GM23248 (cell line): ENCODE measurements at places on chromosomes 3 and 15. TPM values are rescaled to one million over a fixed set of nuclear protein-coding genes. Genes with fewer than 3 reads are reported as not detected.
A peak's percentile ranks its signal among the peaks of the same experiment; 100 is the strongest.

- H3K4me3 ChIP-seq = no peak overlapping the region
- no peaks in the 10 kb centered on the region for H3K27me3 ChIP-seq
- no peak for DNase-seq
- no peak overlapping the region for H3K27ac ChIP-seq
These were observed 277.2 kb downstream of the UBE2E2 start for GRCh38 chr3:23480329-23480714.

DNA sequence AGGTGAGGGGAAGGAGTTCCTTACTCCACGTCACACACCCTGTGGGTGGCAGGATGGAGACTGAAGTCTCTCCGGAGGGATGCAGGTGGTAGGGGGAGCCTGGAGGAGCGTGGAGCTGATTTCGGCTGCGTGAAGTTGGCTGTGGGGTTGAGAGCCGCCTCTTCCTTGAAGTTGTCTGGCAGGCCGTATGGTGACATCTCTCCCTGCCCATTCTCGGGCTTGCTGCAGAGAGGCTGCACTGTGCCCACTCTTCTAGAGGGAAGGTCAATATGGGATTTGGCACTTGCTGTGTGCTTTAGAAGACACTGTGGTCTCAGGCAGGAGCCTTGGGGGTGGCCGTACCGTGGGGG is 13.4 kb upstream of the FBLN2 start:
- no peaks in the 10 kb centered on the region for H3K36me3 ChIP-seq
- no peaks in the 10 kb centered on the region for H3K27me3 ChIP-seq
- H3K4me1 ChIP-seq = peaks cover 58% of the 10 kb centered on the region
- no peak overlapping the region for H3K27ac ChIP-seq

IL17RE gene
- 0.51 and 5.5 TPM in 2 replicates for total RNA-seq

- no peak overlapping the region for H3K27ac ChIP-seq
- H3K4me1 ChIP-seq = peaks cover 10% of the 10 kb centered on the region
- H3K36me3 ChIP-seq = no peaks in the 10 kb centered on the region
- H3K27me3 ChIP-seq = no peaks in the 10 kb centered on the region
- no peak for DNase-seq
These were observed 29.4 kb downstream of the PGPEP1L start for GRCh38 chr15:98978153-98978552.

DNA sequence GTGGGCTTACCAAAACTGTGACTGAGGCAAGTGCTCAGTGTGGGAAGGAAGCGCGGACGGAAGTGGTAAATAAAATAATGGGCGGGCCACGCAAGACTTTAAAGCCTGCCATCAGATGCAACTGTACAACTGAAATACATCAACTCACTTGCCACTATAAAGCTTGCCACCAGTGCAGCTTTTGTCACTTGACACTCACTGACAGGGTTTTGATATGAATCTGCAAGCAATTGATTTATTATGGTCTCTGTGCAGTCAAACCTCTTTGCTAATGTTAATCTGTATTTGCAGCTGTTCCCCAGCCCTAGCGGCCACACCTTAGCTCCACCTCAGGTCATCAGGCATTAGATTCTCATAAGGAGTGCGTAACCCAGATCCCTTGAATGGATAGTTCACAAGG is 2.3 kb upstream of the GFM1 start:
- H3K27me3 ChIP-seq = no peaks in the 10 kb centered on the region
- DNase-seq = no peak
- peaks cover 10% of the 10 kb centered on the region for H3K4me1 ChIP-seq
- H3K27ac ChIP-seq = no peak overlapping the region
- peaks cover 3% of the 10 kb centered on the region; the same call in 1 of the 2 replicates for H3K36me3 ChIP-seq

GRCh38 chr3:73422571-73422970 is 202.2 kb downstream of the PDZRN3 start:
- no peak overlapping the region for H3K4me3 ChIP-seq
- peaks cover 31% of the 10 kb centered on the region for H3K4me1 ChIP-seq

CCR8 gene
- not detected in 2 replicates for total RNA-seq

GRCh38 chr15:42819786-42820185 is 82.9 kb upstream of the CDAN1 start:
- H3K4me3 ChIP-seq = no peak overlapping the region
- H3K4me1 ChIP-seq = no peaks in the 10 kb centered on the region
- H3K27me3 ChIP-seq = no peaks in the 10 kb centered on the region
- DNase-seq = no peak

DNA sequence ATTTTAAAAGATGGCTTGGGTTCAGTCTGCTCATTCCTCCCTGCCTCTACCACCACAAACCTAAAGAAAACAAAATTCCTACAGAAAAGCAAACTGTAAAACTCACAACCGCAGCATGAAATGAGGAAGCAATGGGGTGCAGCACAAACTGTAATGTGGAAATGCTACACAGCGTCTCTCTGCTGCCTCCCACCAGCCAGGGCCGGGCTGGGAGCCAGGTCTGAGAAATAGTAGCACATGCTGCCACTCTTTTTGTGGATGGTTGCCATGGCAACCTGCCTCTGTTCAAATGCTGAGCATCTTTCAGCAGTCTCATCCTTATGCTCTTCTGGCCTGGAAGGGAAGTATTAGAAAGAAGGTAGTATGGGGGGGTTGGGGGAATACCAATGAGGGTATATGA is 55.4 kb downstream of the EOMES start:
- no peaks in the 10 kb centered on the region for H3K27me3 ChIP-seq
- H3K36me3 ChIP-seq = no peaks in the 10 kb centered on the region
- 0 out of 2 replicates have a peak overlapping the region, but pooled peaks have one; percentile 11 for H3K27ac ChIP-seq
- H3K4me3 ChIP-seq = no peak overlapping the region

ZNF80 gene
- not detected in 2 replicates for total RNA-seq

DNA sequence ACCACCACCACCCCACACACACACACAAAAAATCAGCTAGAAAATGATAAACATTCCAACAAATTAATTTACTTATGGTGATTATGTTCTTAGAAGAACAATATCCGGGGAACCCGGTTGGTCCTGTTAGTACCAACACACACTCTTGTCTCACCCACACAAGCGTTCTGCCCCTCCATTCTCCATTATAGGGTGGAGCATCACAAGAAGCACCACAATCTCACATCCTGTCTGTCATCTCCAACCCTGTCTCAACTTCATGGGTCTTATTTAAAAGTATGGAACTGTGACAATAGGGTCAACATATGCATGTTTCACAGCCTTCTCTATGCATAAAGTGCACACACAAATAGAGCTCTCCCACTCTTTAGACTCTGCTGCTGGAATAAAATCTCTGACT is 5.6 kb downstream of the GSK3B start:
- H3K27me3 ChIP-seq = no peaks in the 10 kb centered on the region
- H3K27ac ChIP-seq = no peak overlapping the region
- H3K4me3 ChIP-seq = 0 out of 2 replicates have a peak overlapping the region, but pooled peaks have one; percentile 100
- no peak for DNase-seq
- no peaks in the 10 kb centered on the region for H3K36me3 ChIP-seq

DNA sequence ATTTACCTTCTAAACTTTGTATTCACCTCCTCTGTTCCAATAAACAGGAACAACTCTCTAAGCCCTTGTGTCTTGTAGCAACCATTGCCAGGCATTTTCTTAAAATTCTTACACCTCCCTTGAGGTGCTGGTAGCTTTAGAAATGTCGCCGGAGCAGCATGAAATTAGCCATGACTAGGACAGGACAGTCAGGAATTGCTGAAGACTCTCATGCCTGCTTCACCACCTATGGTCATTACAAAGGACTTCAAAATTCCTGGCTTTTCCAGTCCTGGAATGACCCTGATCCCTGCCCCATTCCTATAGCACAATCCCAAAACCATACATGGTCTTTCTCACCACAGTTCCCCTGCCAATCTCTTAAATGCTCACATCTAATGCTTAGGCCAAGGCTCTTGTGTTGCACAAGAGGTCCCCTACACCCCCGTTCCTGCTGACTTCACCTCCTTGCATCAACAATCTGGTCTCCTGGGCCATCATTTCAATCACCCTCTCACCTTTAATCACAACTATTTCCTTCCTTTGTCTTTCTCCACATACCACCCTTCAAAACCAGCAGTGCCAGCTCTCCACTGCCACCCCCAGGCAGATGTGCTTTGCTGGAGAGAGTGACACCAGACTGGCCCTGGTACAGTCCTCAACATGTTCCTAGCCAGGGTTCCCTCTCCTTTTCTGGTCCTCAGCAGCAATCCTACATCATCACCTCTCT is 113.2 kb upstream of the TJP1 start:
- no peaks in the 10 kb centered on the region for H3K36me3 ChIP-seq
- H3K4me3 ChIP-seq = no peak overlapping the region
- peaks cover 43% of the 10 kb centered on the region for H3K4me1 ChIP-seq
- no peaks in the 10 kb centered on the region for H3K27me3 ChIP-seq

GRCh38 chr3:30305021-30305420 is 301.4 kb upstream of the TGFBR2 start:
- DNase-seq = no peak
- no peak overlapping the region for H3K27ac ChIP-seq
- H3K4me1 ChIP-seq = peaks cover 21% of the 10 kb centered on the region
- no peaks in the 10 kb centered on the region for H3K27me3 ChIP-seq
- H3K36me3 ChIP-seq = no peaks in the 10 kb centered on the region

KLHDC8B gene
- 19.5 and 22.5 TPM in 2 replicates for total RNA-seq

GRCh38 chr3:124520970-124521369 is 209.3 kb upstream of the UMPS start:
- DNase-seq = peak; percentile 10
- no peak overlapping the region for H3K27ac ChIP-seq
- H3K4me1 ChIP-seq = no peaks in the 10 kb centered on the region
- no peak overlapping the region for H3K4me3 ChIP-seq
- peaks cover 9% of the 10 kb centered on the region; the same call in 1 of the 2 replicates for H3K27me3 ChIP-seq
